ENCODE measurements at places on chromosomes 12 and 14. TPM values are rescaled to one million over a fixed set of nuclear protein-coding genes. Genes with fewer than 3 reads are reported as not detected.

GRCh38 chr12:50477241-50477832, 27.4 kb upstream of the DIP2B start:
- DNase-seq: no peak

- no peak for DNase-seq
These were observed 124.8 kb upstream of the RASSF8 start for GRCh38 chr12:25833657-25834056.

GRCh38 chr12:101857043-101857558, 20.3 kb upstream of the DRAM1 start:
- no peak for DNase-seq

- DNase-seq: no peak
These were observed 616.6 kb downstream of the KCNH5 start for GRCh38 chr14:62428429-62429203.

- no peak for DNase-seq
These were observed 196.2 kb upstream of the ARHGAP5 start for GRCh38 chr14:31880935-31881334.

DNA sequence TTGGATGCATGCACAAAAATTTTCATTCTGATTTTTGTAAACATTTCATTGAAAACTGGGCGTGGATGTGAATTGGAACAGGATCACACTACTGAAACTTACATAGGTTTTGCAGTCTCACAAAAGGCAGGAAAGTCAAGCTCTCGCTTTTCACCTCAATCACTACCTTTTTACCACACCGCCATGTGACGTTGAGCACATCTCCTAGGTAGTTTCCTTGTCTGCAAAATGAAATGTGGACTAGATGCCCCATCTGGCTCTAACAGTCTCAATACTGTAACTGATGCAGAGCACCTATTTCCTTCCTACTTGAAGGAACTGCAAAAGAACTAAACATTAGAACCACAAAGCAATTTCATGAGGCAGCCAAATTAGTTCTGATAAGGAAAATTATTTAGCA, 4.4 kb upstream of the YY1 start:
- DNase-seq: no peak

DNA sequence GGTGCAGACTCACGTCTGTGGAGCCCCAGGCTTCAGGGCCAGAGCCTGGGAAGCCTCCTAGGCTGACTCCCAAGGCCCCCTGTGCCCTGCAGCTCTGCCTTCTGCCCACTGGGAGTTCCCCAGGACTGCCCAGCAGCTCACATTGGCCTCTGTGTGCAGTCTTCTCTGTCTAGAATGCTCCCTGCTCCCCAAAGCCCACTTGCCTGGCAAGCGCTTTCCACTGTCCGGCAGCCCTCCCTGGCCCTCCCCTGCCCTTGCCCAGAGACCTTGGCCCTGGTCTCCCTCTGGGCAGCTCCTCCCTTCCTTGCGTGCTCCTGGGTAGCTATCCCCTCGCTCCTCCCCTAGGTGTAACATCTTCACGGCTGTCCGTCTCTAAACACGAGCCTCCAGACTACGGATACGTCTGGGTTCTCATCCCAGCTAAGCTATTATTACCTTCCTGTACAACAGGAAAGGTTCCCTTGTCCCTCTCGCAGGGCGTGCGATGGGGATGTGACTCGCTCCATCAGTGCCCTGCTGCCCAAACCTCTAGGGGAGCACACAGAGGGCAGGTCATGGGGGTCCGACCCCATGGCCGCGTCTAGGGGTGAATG, 325.5 kb upstream of the RTL1 start:
- no peak for DNase-seq

GRCh38 chr12:101592448-101592847, 2.3 kb upstream of the MYBPC1 start:
- no peak for DNase-seq

DNA sequence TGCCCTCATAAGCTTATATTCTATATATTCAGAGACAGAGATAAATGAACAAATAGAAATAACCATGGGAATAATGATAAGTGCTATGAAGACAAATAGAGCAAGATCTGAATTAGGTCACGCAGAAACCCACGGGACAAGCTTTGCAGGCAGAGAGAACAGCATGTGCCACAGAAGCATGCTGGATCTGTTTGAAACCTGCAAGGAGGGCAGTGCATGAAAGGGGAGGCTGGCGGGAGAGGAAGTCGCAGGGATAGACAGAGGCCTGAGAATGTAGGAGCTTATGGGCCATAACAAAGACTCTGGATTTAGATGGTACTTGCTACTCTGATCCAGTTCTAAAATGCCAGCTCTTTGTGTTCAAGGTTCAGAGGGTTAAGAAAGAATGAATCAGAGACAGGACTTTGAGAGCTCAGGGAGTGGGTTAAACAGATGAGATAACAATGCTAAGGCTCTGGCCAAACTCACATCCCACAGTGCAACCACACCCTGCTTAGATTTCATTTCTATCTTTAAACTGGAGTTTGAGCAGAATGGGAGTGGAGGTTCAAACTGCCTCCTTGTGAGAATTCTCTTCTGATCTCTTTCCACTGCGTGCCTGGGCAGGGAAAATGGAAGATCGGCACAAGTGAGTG, 49.2 kb upstream of the PPP1R12A start:
- no peak for DNase-seq

DNA sequence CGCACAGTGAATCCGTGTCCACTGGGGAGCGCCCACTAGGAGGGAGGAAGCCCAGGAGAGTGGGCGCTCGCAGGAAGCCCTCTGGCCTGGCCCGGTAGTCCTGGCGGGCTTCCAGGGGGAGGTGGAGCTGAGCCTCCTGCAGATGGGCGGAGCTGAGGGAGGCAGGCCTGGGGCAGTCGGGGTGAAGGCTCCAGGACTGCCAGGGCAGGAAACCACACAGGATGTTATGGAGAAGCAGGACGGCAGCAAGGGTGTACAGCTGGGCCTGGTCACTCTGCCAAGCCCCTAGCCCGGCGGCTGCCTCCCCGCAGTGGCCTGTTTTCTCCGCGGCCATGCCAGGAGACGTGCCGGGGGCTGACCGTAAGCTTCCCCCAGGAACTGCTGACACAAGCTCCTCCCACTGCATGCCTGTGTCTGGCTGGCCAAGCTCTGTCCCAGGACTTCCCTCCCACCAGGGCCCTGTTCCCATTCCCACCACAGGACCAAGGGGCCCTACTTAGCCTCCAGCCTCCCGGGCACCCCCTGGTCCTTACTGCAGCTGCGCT, 143.4 kb upstream of the C14orf180 start:
- peak; percentile 7 for DNase-seq

GRCh38 chr12:70853326-70853725, 67.2 kb downstream of the PTPRR start:
- DNase-seq: no peak

- no peak for DNase-seq
These were observed 12.8 kb downstream of the ZFYVE1 start for GRCh38 chr14:73014105-73014504.

DNA sequence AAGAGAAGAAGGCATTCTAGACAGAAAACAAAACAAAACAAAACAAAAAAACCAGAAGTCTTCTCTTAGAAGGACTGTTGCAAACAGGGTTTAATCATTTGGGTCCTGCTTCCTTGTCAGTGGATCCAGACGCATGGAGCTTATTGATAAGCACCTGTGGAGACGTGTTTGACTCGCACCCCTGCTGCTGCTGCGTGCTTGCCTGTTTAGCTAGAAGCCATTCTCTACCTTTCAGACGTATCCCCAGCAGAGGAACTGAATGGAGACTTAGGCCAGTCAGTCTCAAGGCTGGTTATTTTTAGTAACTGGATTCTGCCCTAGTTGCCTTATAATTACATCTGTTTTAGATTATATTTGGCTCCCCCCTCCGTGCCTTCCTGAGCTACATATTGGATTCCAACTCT, 186.1 kb upstream of the EEA1 start:
- DNase-seq: no peak

DNA sequence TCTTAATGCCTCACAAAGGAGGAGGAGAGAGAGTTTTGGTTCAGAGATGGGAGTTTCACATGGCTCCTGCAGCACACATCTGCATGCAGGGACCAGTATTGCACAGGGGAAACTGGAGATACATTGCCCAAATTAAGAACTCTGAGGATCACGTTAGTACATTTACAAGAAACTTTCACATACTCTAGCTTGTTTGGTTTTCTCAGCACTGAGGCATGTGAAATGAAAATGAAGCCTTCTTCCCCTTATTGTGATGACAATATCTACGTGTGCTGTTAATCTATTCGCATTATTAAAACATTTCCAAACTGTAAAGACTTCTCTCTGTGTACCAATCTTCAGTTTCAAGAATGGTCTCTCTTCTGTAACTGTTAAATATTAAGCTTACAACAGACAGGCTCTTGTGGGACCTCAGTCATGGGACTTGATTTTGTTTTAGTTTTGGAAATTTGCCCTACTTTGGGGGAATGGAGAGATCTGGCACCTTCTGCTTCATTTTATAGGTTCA, 124.7 kb downstream of the DAAM1 start:
- DNase-seq: no peak

- DNase-seq: no peak
These were observed 13.0 kb downstream of the WASHC4 start for GRCh38 chr12:105120551-105120950.

DNA sequence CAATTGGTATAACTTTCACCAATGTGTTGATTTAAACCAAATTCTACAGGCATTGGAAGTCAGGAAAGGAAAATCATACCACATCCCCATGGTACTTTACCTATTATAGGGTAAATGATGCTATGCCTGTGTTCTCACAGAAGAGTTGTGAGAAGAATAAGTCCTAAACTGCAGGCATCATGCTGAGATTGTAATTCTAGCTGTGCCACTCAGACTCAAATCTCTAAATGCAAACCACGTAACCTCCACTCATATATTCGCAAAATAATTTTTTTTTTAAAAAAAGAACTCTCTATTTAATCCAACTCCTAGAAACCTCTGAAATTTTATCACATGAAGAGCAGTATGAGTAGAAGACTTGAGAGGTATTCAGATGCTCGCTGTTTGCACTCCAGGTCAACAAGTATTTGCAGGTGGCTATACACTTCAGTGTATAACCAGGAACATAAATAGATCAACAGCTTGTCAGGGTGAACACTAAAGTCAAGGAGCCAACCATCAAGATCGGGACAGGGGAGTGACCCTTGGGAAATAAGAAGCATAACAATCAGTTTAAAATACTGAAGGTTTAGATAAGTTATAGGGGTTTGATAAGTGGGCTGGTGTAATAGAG, 110.1 kb downstream of the SLC25A21 start:
- DNase-seq: no peak

- peak; percentile 73 for DNase-seq
These were observed 10.9 kb downstream of the EVL start for GRCh38 chr14:100076133-100076532.

GRCh38 chr12:47870175-47870781, 34.5 kb downstream of the VDR start:
- no peak for DNase-seq

- DNase-seq: no peak
These were observed 23.0 kb downstream of the CCDC63 start for GRCh38 chr12:110869803-110870202.

GRCh38 chr12:6337958-6338433, 3.9 kb downstream of the TNFRSF1A start:
- DNase-seq: no peak

DNA sequence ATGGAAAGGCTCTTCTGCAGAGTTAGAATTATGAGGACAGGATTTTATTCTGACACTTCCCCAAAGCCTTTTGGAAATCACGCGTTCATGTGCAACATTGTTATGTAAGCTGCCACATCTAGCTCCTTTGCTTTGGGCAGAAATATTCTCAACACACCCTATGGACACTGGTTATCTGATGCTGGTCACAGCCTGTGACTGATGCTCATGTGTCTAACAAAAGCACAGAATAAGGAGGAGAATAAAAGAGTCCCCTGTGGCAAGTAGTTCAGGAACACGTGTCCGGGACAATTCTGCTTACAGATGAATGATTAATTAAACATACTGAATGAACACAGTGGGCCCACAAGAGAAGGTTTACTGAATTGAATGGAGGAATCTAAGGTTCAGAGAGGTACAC, 22.1 kb downstream of the FOXN3 start:
- DNase-seq: no peak

DNA sequence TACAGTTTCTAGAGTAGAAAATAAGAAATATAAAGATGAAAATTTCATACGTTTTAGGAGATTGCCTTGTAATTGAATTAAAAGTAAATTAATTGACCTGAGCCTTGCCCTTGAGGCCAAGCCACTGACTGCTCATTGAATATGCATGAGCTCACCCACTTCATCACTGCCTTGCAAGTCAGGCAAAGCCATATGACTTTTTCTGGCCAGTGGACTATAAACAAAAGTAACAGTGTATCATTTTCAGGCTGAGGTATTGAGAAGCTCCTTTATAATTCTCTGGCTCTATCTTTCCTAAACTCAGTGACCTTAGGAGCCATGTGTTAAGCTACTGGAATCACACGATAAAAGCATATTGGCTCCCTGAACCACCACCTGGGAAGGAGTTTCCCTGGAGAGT, 369.3 kb downstream of the NUAK1 start:
- no peak for DNase-seq

DNA sequence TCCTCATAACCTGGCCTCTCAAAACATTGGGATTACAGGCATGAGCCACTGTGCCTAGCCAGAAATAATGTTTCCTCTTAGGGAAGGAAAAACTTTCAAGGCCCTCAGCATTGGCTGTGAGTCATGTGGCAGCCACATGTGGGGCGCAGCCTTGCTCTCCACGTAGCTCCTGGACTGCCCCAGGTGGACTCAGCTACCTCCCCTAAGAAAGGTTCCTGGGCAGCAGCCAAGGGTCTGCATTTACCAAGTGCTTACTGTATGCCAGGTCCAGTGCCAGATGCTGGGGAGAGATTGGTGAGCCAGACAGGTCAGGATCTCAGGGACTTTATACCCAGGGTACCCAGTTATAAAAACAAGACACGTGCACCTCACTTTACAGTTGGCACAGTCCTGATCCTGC, 3.7 kb upstream of the TRPV4 start:
- DNase-seq: no peak

GRCh38 chr12:42643881-42644579, 54.5 kb upstream of the PRICKLE1 start:
- no peak for DNase-seq

- DNase-seq: no peak
These were observed 49.4 kb upstream of the ZFP36L1 start for GRCh38 chr14:68842298-68842697.

- no peak for DNase-seq
These were observed 31.3 kb downstream of the FBXO34 start for GRCh38 chr14:55302367-55303124.

- no peak for DNase-seq
These were observed 7.9 kb upstream of the POU6F1 start for GRCh38 chr12:51225771-51226170.

DNA sequence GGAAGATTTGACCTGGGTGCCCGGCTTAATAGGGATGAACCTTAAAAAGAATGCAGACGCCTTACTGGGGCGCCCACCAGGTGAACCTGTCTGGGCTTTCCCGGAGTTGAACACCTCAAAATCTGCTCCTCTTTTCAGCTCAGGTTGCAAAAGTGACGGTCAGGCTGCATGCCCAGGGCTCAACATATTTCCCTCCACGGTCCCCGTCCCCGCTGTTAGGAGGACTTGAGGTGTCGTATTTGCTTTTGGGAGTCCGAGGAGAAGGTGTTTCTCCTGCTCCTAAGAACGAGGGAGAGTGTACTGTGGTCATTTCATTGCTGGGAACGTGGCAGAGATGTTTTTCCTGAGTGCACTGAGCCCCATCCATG, 1.2 kb downstream of the DLK1 start:
- DNase-seq: no peak

- no peak for DNase-seq
These were observed 8.1 kb upstream of the LRRK2 start for GRCh38 chr12:40216516-40217288.

The FGD4 gene
- 0.19 TPM for total RNA-seq

The CLSTN3 gene
- total RNA-seq: 44.7 TPM

The MBD6 gene
- 43.5 TPM for total RNA-seq

The CISTR gene
- not detected for total RNA-seq

The ATP6V1D gene
- 28.3 TPM for total RNA-seq

The PRIMA1 gene
- total RNA-seq: not detected

The SLC2A14 gene
- total RNA-seq: 8.0 TPM

The ZNF891 gene
- 1.1 TPM for total RNA-seq

The TEAD4 gene
- total RNA-seq: 3.8 TPM
